ENCODE measurements at places on chromosomes 12 and 14.

DNA sequence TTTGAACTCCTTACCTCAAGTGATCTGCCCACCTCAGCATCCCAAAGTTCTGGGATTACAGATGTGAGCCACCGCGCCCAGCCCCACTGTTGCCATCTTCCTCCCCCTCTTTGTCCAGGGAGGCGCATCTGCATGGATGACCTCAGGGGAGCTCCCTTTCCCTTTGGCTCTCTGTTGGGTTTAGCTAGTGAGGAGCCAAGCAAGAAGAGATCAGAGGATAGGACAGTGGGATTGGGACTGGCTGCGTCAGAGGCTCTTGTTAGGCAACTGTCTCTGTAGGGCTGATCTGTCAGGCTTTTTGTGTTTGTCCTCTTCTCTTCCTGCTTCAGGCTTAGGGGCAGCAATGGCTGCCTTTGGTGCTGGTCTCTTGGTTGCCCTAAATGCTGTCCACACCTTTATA lies 8.5 kb upstream of the IFT81 start:
- DNase-seq: no peak

GRCh38 chr14:52318826-52319645 lies 4.9 kb downstream of the PTGER2 start:
- DNase-seq: no peak

GRCh38 chr14:92759300-92759678 lies 10.9 kb upstream of the LGMN start:
- no peak for DNase-seq

DNA sequence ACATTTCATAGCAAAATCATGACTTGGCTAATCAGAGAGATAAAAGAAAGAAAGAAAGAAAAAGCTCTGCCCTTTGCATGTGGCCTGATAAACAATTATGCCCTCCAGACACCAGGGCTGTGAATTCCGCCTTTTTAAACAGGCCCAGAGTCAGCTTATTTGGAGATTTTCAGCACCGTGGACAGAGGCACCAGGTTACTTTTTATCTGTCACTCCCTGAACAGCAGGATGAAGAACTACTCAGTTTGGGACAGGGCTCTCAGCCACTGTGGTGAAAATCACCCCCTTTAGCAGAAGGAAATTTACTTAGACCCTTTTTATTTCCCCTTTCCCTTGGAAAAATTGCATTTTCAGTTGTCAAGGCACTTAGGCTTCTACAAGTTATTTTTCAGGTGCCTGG lies 359.9 kb downstream of the NRXN3 start:
- no peak for DNase-seq

DNA sequence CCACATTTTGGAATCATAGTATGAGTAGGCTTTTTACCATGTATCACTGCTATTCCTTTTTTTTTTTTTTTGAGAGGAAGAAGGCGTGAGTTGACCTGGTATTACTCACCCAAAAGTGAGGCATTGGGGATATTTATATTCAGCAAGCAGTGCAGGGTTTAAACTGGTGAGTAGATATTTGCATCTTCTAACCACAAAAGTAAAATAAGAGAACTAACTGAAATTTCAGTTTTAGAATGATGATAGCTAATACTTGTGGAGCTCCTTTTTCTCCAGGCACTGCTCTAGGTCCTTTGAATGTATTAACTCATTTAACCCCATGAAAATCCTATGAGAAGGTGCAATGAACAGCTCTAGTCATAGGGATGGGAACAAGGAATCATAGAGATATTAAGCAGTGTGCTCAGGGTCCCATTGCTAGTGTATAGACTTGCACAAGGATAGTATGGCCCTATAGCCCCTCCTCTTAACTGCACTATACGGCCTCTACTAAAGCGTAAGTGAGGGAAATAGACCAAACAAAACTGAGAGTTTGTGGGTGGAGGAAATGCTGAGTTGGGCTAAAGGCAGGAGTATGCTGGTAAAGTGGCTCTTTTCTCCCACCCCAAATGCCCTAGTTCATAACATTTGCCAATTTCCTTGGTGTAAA lies 104.3 kb upstream of the MAX start:
- peak; percentile 52 for DNase-seq

GRCh38 chr12:98355322-98355721 lies 160.1 kb upstream of the TMPO start:
- peak; percentile 57 for DNase-seq

GRCh38 chr12:68327896-68328295 lies 4.3 kb downstream of the MDM1 start:
- no peak for DNase-seq

GRCh38 chr14:106309423-106309822 lies 783.0 kb downstream of the TMEM121 start:
- DNase-seq: no peak

DNA sequence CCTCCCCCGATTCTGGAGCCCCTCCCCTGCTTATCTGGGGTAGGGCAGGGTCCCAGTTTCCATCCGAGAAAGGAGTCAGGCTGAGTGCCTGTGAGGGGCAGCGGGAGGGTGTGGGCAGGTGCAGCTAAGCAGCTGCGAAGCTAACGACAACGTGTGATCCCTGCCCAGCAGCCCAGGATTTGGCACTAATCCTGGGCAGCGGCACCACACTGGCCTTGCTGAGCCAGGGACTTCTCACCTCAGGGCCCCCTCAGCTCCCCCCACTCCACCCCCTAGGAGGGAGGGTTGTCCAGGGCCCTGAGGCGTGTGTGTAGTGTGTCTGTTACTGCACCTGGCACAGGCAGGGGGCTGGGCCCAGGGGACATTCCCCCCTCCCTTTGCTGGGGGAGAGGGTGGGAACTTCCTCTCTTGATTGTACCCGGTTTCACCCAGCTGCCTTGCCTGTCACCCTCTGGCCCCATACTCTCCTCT lies 1.8 kb downstream of the SMIM41 start:
- DNase-seq: no peak

DNA sequence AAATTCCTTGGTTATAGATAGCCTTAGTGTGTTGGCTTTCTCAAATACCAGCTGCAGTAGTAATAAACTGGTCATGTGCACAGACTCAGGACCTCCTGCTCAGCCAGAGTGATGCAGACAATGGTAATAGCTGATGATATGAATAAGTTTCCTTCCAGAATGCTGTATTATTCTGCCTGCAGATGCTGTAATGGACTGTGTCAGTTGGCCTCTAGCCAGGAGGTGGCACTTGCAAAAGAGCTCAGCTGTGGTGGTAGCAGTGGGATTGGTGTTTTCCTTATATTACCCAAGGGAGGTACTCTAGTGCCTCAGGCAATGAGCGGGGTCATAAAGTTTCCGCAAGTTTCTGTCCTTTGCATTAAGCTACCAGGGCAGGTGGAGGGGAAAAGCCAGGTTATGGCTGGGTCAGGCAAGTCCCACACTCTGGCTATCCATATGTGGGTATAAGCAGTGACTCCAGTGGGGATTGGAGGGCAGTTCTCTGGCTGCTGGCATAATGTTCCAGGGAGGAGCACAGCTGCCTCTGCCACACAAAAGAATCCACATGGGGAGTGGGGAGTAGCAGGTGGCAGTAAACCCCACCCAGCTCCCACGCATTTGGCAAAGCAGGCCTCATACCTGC lies 14.0 kb upstream of the MUCL1 start:
- no peak for DNase-seq

DNA sequence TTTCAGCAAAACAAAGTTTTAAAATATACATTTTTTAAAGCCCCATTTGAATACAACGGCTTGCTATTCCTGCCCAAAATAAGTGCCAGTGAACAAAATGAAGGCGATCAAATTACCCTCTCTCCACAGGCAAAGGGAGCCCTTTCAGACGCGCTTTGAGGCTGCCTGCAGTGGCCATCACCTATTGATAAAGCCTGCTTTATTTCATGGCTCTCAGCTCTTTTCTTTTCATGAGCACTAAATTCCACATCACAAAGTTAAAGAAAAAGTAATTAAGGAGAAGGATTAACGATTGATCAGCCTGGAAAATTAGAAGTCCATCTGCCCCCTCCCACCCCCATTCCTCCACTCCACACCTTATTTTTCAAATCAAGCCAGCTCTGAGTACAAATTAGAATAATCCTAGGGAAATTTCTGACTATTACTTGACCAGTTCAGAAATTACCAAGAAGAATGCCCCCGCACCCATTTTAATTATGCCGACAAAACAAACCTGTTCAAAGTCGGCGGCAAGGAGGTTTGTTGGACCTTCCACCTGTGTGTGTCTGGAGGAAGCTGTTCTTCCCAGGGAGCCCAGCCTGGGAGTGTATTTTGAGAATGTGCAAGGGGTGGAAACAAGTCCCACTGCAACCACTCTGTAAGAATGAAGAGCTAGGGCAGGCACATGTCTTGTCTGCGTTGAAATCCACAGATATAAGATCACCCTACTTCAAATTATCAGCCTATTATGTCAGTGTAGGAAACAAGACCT lies 64.2 kb upstream of the RIC8B start:
- DNase-seq: no peak

DNA sequence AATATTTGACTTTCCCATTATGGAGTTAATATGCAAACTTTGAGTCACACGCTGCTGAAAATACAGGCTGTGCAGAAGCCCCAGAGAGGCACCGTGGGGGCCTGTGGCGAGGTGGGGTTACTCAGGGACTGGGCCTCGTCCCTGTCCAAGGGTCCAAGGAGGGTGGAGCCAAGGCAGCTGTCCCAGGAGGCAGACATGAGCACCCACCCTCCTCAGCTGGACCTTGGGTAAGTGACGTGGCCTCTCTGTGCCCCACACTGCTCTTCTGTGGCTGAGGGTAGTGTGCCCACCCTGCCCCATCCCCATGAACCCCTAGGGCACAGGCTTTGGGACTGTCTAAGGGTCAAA lies 39.4 kb downstream of the FAM222A start:
- no peak for DNase-seq

- DNase-seq: no peak
These were observed 29.9 kb downstream of the EP400 start for GRCh38 chr12:131979606-131980005.

DNA sequence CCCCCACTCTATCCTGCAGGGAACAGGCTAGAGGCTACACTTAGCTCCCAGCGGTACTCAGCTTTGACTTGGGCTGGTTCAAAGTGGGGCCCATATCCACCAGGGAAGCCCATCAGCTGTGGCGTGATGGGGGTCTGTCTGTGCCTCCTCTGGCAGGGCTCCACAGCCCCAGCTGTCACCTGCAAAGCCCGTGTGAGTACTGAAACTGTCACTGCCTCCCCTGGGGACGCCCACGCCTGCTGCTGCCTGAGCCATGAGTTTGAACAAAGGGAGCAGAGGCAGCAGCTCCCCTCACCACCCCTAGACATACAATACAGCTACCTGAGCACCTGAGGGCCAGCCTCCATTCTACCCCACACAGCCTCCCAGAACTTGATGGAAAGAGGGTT lies 5.0 kb downstream of the REM2 start:
- no peak for DNase-seq

DNA sequence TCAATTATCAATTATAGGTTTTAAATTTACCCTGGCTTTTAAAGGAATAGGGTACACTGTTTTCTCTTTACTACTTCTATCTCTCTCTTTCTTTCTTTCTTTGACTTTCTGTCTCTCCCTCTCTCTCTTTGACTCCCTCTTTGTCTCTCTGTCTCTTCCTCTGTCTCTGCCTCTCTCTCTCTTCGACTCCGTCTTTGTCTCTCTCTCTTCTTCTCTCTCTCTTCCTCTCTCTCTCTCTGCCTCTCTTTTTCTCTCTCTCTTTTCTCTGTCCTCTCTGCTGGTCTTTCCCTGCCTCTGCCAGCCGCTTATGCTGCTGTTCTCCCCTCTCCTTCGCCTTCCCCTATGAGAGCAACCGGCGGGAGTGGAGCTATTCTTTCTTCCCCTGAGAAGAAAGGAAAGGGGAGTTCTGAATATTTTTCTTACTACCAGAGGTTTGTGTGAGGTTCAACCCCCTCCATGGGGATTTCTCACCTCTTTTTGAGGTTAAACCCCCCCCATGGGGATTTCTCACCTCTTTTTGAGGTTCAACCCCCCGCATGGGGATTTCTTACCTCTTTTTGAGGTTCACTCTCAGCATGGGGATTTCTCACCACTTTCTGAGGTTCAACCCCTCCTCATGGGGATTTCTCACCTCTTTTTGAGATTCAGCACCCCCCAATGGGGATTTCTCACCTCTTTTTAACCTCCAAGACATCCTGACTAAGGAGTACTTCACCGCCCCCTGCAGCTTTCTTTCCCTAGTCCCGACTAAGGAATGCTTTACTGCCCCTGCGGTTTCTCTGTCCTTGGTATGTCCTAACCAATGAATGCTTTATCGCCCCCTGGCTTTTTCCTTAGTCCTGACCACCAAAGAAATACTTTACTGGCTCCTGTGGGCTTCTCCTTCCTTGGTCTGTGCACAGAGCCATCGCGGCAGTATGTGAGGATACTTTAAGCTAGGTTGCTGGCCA lies 27.4 kb upstream of the DDHD1 start:
- no peak for DNase-seq

DNA sequence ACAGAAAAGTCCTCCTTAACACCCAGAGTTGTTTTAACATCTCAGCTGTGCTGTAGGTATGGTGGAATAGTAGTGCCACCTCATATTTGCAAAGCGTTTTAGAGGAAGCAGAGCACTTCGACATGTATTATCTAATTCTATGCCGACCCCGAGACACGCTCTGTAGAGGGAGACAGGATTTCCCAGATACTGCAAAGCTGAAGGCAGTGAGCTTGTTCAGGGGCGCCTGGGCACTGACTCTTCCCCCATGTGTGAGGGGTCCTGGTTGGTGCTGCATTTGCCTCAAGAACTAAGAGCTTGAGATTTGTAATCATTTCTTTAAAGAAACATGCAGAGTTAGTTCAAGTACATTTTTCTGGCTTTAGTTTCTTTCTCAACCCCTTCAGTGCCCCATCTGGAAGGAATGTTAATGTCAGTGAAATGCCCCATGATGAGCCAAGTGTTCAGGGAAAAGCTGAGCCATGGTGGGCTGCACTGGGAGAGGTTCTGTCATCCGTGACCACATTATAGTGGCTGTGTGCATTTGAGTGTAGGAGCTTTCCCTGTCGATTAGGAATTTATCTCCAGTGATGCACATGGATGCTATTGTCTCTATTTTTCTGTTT lies 66.3 kb downstream of the MBIP start:
- no peak for DNase-seq

- DNase-seq: no peak
These were observed 100.2 kb downstream of the PDZRN4 start for GRCh38 chr12:41288142-41288811.

GRCh38 chr12:96108321-96108720 lies 72.9 kb upstream of the LTA4H start:
- no peak for DNase-seq

- no peak for DNase-seq
These were observed 569 bp upstream of the ARHGEF40 start for GRCh38 chr14:21069388-21070082.

GRCh38 chr12:118709946-118710345 lies 271.4 kb upstream of the SRRM4 start:
- DNase-seq: no peak

- no peak for DNase-seq
These were observed 184.7 kb downstream of the AACS start for GRCh38 chr12:125249932-125250331.

GRCh38 chr12:76462668-76463224 lies 96.8 kb downstream of the OSBPL8 start:
- no peak for DNase-seq

- DNase-seq: no peak
These were observed 154.0 kb downstream of the PIWIL1 start for GRCh38 chr12:130491421-130492357.

- DNase-seq: no peak
These were observed 89.5 kb downstream of the FBXL14 start for GRCh38 chr12:1504895-1505311.

- no peak for DNase-seq
These were observed 45.6 kb downstream of the DDX11 start for GRCh38 chr12:31119192-31119802.

- peak; percentile 97 for DNase-seq
These were observed 1.9 kb upstream of the PTMS start for GRCh38 chr12:6764011-6764828.
